ENCODE measurements at places on chromosomes 3 and 15.
A peak's percentile ranks its signal among the peaks of the same experiment; 100 is the strongest.

- DNase-seq, result no peak
Measured at GRCh38 chr15:36361351-36361870, 218.0 kb upstream of the CDIN1 start.

- DNase-seq, result no peak
Measured at GRCh38 chr15:48696627-48697312, 51.3 kb upstream of the FBN1 start.

- DNase-seq, result no peak
Measured at GRCh38 chr3:123340336-123340735, 108.6 kb downstream of the ADCY5 start.

DNA sequence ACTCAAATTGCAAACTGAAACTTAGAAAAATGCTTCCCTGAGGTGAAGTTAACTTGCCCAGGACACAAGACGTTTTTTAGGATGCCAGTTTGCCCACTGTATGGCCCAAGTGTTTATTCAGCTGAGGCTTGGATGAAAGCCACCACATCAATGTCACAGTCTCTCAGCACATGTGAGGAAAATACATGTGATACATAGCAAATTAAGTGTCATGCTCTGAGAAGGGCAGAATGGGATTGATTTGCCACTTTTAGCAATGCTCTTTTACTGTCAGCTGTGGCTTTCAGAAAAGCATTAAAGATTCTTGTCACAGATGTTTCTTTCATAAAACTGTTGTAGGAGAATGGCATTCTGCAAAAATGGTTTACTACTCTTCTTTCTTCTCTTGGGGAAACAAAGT lies 165.5 kb downstream of the ZIC1 start:
- peak; percentile 8 for DNase-seq

- DNase-seq, result no peak
Measured at GRCh38 chr15:90550919-90551318, 21.2 kb downstream of the CRTC3 start.
